GM20000 (cell line): ENCODE measurements at places on chromosomes 2 and 18.

DNA sequence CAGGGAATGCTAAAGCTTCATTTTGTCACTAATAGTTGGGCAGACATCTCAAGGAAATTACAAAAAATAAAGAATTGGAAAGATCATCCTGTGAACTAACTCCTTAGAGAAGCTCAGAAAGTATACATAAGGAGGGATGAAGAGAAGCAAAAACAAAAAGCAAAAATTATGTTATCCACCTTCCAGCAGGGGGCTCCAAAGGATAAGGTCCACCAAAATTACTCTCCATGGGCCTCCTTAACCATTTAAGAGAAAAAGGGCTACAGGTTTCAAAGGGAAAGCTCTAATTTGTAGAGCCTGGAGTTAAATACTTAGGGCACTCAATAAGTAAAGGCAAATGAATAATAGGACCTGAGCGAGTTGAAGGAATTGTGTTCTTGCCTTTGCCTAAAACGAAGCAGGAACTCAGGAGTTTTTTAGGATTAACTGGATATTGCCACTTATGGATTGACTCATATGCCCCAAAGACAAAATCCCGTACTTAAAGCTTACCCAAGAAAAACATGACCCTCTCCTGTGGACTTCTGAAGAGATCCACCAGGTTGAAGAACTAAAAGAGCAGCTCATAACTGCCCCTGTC, 1167.9 kb downstream of the DSC3 start:
- peak; percentile 8 for DNase-seq

- no peak for DNase-seq
These were observed 25.4 kb upstream of the REG3G start for GRCh38 chr2:79000008-79000576.

- peak; percentile 69 for DNase-seq
These were observed 99.8 kb downstream of the SEPTIN10 start for GRCh38 chr2:109513749-109514588.

- no peak for DNase-seq
These were observed 53.6 kb upstream of the HAAO start for GRCh38 chr2:42846026-42846425.

- DNase-seq, result no peak
These were observed 217.8 kb downstream of the BCL11A start for GRCh38 chr2:60335533-60336237.

DNA sequence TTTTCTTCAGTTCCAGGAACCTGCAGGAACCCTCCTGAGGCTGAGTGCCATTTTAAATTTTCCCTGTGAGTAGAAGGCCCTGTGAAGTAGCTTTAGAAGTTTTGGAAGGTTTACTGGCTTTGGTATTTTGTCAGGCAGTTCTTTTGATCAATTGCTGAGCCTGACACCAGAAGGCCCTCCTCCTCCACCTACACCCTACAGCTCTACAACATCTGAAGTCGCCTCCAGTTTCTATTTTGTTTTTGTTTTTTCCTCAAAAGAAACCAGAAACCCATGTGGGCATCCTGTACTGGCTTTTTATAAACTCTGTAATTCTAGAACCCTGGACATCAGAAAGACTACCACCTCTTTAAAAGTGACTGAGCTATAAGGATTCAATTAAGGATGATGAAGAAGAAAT, 153.7 kb downstream of the NRXN1 start:
- no peak for DNase-seq

DNA sequence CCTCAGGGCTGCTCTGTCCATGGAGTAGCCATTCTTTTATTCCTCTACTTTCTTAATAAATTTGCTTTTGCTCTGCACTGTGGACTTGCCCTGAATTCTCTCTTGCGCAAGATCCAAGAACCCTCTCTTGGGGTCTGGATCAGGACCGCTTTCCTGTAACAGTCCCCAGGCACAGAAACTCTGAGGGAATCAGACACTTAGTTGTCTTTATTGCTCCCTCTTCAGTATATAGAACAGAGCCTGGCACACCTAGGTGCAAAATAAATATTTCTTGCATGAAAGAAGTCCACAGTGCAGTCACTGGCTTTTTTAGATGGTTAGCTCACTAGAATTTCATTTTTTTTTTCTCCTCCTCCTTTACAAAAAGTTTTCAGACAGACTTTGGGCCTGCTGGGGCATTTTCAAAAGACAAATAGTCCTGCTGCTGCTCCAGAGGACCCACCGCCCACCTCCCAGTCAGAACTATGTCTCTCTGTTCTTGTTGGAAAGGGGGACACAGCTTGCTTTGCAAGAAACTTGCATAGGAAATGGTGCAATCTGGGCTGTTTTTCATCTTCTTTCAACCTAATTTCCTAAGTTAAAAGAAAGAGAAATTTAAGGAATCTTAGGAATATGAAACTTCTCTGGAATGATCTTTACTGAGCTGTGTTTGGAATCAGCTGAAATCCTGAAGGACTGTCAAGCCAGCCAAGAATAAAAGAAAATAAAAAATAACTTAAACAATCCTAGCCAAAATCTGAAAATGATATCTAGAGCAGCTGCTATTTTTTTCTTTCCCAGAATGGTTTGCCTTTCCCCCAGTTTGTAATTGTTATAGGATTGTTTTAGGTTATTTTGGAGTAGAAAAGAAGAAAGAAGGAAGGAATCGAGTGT, 31.7 kb upstream of the MAP4K3 start:
- DNase-seq, result no peak

GRCh38 chr2:227177592-227178336, 13.3 kb downstream of the COL4A3 start:
- no peak for DNase-seq

- DNase-seq, result no peak
These were observed 64.4 kb downstream of the ANTXR1 start for GRCh38 chr2:69077252-69077950.

DNA sequence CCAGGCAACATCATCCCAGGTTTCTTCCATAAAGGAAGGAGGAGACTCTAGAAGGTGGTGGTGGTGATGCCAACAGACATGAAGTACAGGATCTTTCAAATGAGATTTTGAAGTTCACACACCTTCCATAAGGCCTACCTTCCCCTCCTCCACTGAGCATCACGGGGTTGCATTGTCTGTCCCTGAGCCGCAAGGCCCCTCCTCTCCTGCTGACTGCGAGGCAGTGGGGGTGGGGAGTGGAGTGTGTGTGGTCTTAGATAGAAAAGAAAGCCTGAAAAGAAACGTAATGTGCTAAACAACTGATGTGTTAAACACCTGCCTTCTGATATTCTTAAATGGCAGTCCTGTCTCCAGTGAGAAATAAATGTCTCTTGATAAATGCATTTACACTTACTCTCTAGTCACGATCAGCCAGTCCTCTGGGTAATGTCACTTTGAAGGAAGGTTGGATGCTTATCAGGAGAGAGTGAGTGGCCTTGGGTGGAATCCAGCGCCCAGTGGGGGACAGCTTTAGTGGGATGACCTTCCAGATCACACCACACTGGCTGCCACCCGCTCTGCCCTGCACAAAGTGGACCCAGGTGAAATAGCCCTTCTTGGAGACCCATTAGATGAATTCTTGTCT, 5.5 kb upstream of the SCYGR5 start:
- no peak for DNase-seq

- DNase-seq, result no peak
These were observed 597.2 kb downstream of the DCDC2C start for GRCh38 chr2:4300616-4301015.

- DNase-seq, result no peak
These were observed 180.9 kb downstream of the ZBTB7C start for GRCh38 chr18:48228301-48228715.

DNA sequence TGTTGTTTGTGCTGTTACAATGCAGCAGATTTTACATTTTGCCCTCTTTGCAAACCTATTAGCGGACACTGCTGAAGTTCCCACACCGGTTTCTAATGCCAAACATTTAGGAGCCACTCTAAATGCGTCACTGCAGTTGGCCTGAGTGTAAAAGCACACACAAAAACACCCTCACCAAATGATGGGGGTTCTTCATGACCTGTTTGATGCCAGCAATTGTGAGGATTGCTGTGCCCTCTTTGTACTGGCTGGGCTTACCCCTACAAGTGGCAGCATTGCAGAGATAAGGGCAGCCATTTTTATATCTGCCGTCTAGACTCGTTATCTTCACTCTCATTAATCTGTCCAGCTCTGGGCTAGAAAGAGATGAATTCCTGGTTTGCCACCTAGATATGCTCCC, 85.3 kb downstream of the NRP2 start:
- no peak for DNase-seq

DNA sequence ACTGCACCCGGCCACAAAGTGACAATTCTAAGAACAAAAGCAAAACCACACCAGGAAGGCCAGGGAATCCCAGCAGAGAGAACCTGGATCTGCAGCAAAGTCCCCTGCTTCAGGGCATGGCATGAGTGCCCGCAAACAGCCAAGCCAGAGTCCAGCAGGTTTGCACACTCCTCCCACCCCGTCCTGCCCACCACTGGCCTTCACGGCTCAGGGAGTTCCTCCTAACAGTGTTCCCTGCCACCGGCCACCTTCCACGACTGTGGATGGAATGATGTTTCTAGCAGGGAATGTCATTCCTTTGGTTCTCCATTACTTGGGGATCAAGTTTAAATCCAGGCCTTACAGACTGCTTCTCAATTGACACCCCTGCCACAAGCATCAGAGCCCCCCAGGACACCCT, 42.0 kb upstream of the B3GNT7 start:
- no peak for DNase-seq

DNA sequence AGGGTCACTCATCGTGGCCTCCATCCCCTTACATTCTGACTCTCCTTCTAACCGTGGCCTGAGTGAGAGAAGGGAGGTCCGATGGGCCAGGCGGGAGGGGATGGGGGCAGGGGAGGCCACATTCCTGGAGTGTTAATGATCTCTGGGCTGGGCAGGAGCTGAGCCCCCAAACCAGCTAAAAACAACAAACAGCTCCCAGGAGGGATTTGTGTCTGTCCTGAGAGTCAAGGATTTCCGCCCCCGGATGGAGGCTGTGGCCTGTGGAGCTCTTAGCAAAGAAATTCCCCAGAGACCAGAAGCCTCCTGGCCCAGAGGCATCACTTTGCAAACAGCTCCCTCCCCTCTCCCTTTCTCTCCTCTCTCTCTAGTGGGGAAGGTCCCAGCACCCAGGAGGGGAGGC, 23.5 kb downstream of the EMX1 start:
- no peak for DNase-seq

GRCh38 chr2:150211164-150211631, 276.3 kb downstream of the RND3 start:
- DNase-seq, result no peak

- DNase-seq, result no peak
These were observed 102.3 kb downstream of the LYPD1 start for GRCh38 chr2:132567682-132568081.

GRCh38 chr2:29112379-29112778, 2.8 kb upstream of the CLIP4 start:
- DNase-seq, result no peak

DNA sequence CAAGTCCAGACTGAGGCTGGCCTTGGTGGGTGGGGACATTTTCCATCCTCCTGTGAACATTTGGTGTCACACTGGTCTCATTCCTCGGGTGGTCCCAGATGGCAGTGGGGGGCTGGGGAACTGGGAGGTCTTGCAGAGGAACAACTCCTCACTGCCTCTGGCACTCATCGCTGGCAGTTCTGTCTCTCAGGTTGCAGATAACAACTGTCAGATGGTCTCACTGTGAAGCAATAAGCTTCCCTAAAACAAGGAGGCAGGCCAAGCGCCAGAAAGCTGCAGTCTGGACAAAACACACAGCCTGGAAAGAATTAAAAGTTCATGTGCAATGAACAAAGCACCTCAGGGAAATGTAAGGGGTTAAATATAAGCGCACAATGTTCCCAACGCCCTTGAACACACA, 78.1 kb downstream of the IRS1 start:
- DNase-seq, result no peak

DNA sequence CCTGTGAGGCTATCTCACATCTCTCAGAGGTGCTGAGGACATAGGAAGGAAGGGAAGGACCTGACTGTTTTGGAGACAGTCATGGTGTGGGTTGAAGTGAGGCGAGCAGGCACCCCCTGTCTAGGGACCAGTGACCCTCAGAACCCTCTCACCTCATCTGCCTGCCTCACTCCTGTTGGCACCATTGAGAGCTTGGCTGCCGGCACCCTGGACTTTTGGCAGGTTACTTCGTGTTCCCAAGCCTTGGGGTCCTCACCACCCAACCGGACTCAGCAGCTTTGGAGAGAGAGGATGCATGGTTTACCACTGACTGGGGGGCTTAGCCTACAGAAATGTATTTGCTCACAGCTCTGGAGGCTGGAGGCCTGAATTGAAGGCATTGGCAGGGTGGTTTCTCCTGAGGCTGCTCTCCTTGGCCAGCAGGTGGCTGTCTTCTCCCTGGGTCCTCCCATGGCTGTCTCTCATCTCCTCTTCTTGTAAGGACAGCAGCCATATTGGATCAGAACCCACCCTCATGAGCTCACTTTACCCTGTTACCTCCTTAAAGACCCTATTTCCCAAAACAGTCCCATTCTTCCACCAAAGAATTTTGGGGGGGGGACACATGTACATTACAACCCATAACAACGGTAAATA, 142.0 kb downstream of the TSN start:
- DNase-seq, result peak; percentile 72

GRCh38 chr2:37400041-37400440, 55.6 kb downstream of the QPCT start:
- no peak for DNase-seq

DNA sequence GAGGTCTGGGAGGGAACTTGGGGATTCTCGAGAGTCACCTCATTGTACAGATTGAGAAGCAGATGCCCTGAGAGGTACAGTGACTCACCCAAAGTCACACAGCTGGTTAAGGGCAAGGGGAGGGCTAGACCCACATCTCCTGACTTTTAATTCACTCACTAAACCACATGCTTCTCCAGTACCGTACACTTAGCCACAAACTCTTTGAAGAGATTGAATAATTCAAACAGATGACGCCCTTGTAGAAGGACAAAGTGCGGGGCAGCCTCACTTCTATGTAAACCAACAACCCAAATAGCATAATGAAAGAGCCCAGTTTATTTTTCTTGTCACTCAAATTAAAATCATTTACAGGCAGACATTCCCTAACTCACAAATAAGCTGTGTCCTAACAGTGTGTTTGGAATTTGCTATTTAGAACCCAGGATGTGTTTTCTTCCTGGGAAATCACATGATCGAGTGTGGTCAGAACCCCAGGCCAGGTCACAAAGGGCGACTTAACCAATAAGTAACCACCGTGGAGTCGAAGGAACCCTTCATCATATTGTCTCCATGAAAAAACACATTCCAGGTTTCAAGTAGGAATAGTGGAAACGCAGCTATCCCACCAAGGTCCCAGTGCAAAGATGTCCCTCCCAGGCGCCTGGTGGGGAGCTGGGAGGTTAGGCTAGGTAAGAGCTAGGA, 35.8 kb upstream of the PTPN4 start:
- DNase-seq, result no peak

- no peak for DNase-seq
These were observed 265.7 kb downstream of the CCDC85A start for GRCh38 chr2:56449449-56449860.

- DNase-seq, result no peak
These were observed 447.9 kb upstream of the DSEL start for GRCh38 chr18:67964462-67964861.

DNA sequence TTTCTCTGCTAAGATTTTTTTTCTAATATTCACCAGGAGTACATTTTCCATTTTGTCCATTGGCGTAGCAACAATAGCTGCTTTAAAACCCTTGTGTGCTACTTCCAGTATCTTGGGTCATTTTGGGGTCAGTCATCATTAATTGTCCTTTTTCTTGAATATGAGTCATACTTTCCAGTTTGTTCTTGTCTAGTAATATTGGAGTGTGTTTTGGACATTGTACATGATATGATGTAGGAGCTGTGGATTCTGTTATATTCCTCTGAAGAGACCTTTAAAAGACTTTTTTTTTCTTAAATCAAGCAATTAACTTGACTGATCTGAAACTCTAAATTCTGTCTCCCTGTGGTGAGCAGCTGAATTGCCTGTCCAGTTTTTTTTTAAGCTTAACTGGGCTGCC, 40.8 kb downstream of the AGPS start:
- no peak for DNase-seq

GRCh38 chr2:159671047-159671446, 41.3 kb upstream of the MARCHF7 start:
- DNase-seq, result no peak
